ENCODE measurements at places on chromosomes 16 and 17. TPM values are rescaled to one million over a fixed set of nuclear protein-coding genes. Genes with fewer than 3 reads are reported as not detected.

SP2 gene
- 22.0 TPM for total RNA-seq

PRAC1 gene
- total RNA-seq, result 0.88 TPM

CCL7 gene
- not detected for total RNA-seq

KCNG4 gene
- total RNA-seq, result 0.12 TPM

PRR35 gene
- total RNA-seq, result 0.12 TPM

NTN3 gene
- 1.2 TPM for total RNA-seq

HSF4 gene
- total RNA-seq, result 11.1 TPM

ZPBP2 gene
- total RNA-seq, result not detected

DNA sequence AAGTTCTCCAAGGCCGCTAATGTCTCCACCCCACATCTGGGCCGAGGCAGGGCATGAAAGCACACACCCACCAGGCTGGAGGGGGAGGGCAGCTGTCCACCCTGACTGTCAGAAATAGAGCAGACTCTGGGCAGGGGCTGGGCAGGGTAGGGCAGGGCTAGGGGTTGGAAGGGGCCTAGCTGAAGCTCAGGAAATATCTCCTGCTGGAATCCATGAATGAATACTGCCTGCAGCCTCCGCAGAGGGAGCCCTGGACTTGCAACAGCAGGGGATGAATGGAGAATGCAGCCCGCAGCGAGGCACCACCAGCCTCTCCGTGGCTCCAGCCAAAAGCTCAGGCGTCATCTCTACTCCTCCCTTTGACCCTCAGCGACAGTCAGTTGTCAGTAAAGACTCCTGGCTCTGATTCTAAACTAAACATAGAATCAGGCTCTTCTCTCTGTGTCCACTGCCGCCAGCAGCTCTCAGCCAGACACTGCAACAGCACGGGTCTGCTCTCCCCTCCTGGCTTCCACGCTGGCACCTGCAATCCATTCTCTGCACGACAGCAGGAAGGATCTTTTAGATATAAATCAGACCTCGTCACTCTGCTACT, 23.9 kb upstream of the NGFR start:
- peak overlapping the region; percentile 67 for H3K4me3 ChIP-seq
- peaks cover 49% of the 10 kb centered on the region for H3K4me1 ChIP-seq

DNA sequence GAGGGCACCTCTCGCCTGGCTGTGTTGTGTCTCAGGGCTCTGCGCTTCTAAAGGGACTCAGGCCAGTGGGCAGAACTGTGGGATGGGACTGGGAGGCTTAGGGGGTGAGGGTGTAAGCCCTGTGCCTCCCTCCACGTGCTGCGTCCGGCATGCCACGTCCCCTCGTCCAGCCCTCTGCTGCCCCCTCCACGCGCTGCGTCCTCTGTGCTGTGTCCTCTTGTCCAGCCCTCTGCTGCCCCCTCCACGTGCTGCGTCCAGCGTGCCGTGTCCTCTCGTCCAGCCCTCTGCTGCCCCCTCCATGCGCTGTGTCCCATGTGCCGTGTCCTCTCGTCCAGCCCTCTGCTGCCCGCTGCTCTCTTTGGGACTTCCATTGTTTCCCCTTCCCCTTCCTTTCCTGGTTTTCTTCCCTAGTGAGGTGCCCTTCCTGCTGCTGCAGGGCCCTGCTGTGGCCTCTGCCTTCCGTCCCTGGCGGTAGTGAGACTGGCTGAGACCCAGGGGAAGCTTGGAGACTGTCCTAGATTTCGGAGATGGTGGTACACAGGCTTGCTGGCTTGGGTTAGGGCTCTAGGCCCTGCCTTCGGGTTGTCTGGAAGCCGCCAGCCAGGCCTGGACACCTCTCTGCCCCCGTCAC, 6.4 kb upstream of the ZNF750 start:
- H3K27me3 ChIP-seq, result no peaks in the 10 kb centered on the region
- H3K4me1 ChIP-seq, result peaks cover 27% of the 10 kb centered on the region
- no peak for DNase-seq
- no peak overlapping the region for H3K4me3 ChIP-seq
- H3K27ac ChIP-seq, result no peak overlapping the region

DNA sequence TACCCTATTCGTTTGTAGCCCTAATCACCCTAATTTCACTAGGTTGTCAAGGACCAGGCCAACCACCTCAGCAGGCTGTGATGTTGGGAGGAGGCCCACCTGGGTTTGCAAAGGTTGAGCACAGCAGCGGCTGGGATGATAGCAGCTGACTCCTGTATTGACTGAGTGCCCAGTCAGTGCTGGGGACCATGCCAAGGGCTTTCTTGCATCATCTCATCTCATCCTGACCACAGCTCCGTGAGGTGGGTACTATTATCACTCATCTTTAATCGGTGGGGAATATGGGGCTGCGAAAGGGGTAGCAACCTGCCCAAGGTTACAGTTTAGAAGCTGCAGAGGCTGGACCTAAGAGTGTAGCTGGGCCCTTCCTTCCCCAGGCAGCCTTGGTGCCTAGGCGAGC, 11.7 kb downstream of the ATPAF2 start:
- DNase-seq, result no peak
- H3K4me3 ChIP-seq, result no peak overlapping the region
- H3K27ac ChIP-seq, result no peak overlapping the region
- peaks cover 6% of the 10 kb centered on the region for H3K4me1 ChIP-seq
- H3K27me3 ChIP-seq, result no peaks in the 10 kb centered on the region

- H3K27me3 ChIP-seq, result no peaks in the 10 kb centered on the region
- H3K4me1 ChIP-seq, result peaks cover 9% of the 10 kb centered on the region
- DNase-seq, result no peak
Measured at GRCh38 chr17:3002538-3003295, 60.7 kb downstream of the OR1D5 start.

GRCh38 chr16:14236401-14236800, 165.3 kb downstream of the MRTFB start:
- H3K4me3 ChIP-seq, result no peak overlapping the region
- no peak overlapping the region for H3K27ac ChIP-seq
- H3K27me3 ChIP-seq, result no peaks in the 10 kb centered on the region
- peaks cover 14% of the 10 kb centered on the region for H3K36me3 ChIP-seq
- H3K4me1 ChIP-seq, result no peaks in the 10 kb centered on the region

DNA sequence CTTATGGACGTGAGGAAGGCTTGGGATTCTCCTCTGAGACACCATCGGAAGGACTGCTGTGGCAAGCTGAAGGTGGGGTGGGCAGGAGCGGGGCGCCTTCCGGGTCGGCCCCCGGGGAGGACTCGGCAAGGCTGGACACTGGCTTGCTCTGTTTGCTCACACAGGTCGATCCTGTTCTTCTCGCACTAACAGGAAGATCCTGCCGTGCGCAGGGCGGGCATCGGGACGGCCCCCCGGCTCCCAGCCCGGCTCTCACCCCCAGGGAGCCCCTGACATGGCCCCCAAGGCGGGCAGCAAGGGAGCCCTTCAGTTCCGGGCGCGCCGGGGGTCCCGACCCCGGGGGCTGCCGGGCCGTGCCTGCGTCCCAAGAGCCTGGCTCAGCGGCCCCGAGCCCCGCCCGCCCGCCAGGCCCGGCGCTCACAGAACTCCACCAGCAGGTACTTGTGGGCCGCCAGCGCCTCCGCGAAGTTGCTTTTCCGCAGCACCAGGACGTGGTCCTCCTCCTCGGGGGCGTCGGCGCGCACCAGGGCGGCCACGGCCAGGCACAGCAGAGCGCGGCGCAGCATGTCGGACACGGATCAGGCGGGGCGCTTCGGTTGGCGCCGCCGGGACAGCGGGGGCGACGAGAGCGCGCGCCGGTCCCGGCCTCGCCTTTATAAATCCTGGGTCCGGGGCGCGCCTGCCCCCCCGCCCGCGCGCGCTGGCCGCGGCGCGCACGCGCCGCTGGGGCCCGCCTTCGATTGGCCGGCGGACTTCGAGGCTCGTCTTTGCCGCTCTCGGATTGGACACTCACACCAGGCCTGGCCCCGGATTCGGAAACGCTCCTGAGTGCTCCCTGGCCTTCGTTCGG, at the start of gene P4HB:
Gene P4HB, minus strand, starts transcription at position 630 of the 850 bp plus-strand sequence. Its CDS starts 64 bp downstream, at position 566.
- peaks cover 3% of the 10 kb centered on the region for H3K27me3 ChIP-seq
- peak within 1 kb of the TSS; percentile 96 for H3K4me3 ChIP-seq
- H3K4me1 ChIP-seq, result peaks cover 14% of the 10 kb centered on the region

- no peaks in the 10 kb centered on the region for H3K27me3 ChIP-seq
- peak within 1 kb of the TSS; percentile 65 for H3K4me3 ChIP-seq
- H3K27ac ChIP-seq, result no peak within 1 kb of the TSS
- peaks cover 11% of the 10 kb centered on the region for H3K4me1 ChIP-seq
- no peaks in the 10 kb centered on the region for H3K36me3 ChIP-seq
Measured at GRCh38 chr16:2147981-2148671, at the start of gene RAB26. Gene RAB26 (plus strand): TSS chr16:2148625. CDS start chr16:2148784, 159 bp downstream.

DNA sequence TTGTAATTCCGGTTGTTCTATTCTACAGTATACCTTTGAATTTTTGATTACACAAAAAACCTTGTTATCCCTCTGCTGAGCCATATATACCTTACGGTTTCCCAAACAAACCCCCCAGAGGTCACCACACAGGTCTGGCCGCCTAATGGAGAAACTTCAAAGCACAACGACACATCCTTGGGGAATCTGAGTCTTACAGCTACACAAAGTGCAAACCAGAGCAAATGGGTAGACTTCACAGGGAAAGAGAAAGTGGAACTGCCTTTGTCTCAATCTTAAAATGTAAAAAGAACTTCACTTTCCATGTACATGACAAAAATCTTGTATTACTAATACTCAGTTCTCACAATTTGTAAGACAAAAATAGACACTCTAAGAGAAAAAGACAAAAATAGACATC, 2.7 kb downstream of the FBXO31 start:
- H3K27me3 ChIP-seq, result peaks cover 3% of the 10 kb centered on the region
- DNase-seq, result no peak
- H3K36me3 ChIP-seq, result no peaks in the 10 kb centered on the region
- peak overlapping the region; percentile 90 for H3K4me3 ChIP-seq
- peak overlapping the region; percentile 40 for H3K27ac ChIP-seq

- peaks cover 4% of the 10 kb centered on the region for H3K27me3 ChIP-seq
- peaks cover 35% of the 10 kb centered on the region for H3K4me1 ChIP-seq
- DNase-seq, result no peak
- H3K27ac ChIP-seq, result no peak overlapping the region
- H3K4me3 ChIP-seq, result no peak overlapping the region
- no peaks in the 10 kb centered on the region for H3K36me3 ChIP-seq
Measured at GRCh38 chr16:13435415-13435814, 484.5 kb upstream of the ERCC4 start.

- H3K4me1 ChIP-seq, result peaks cover 13% of the 10 kb centered on the region
- no peak for DNase-seq
- H3K27me3 ChIP-seq, result peaks cover 15% of the 10 kb centered on the region
- peak overlapping the region; percentile 93 for H3K27ac ChIP-seq
- H3K36me3 ChIP-seq, result no peaks in the 10 kb centered on the region
- H3K4me3 ChIP-seq, result peak overlapping the region; percentile 89
Measured at GRCh38 chr17:63445571-63445953, 544 bp downstream of the CYB561 start.

- no peaks in the 10 kb centered on the region for H3K4me1 ChIP-seq
- no peak overlapping the region for H3K4me3 ChIP-seq
- H3K27me3 ChIP-seq, result no peaks in the 10 kb centered on the region
- no peak for DNase-seq
- H3K27ac ChIP-seq, result no peak overlapping the region
Measured at GRCh38 chr17:67026341-67026740, 18.0 kb upstream of the CACNG1 start.

DNA sequence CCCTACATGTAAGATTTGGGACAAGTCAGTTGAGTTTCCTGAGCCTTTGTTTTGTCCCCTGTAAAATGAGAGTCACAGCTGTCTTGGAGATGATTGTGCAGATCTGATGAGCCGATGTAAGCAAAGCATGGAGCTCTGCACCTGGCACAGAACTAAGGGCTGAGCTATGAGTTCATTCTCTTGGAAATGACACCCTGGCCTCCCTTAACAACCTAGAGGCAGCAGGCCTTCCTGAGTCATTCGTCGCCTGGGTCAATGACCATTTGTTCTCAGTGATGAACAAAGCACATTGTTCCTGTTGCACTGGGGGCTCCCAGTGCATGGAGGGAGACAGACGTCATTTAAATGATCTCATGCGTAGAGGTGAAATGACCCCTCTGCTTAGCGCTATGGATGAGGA, 62.8 kb upstream of the GCSH start:
- H3K4me1 ChIP-seq, result no peaks in the 10 kb centered on the region
- no peak overlapping the region for H3K4me3 ChIP-seq
- H3K36me3 ChIP-seq, result no peaks in the 10 kb centered on the region
- no peak for DNase-seq
- no peaks in the 10 kb centered on the region for H3K27me3 ChIP-seq
- H3K27ac ChIP-seq, result no peak overlapping the region

- DNase-seq, result no peak
- H3K4me1 ChIP-seq, result peaks cover 25% of the 10 kb centered on the region
- peaks cover 27% of the 10 kb centered on the region for H3K27me3 ChIP-seq
Measured at GRCh38 chr17:7833795-7834541, at the start of gene KDM6B. Gene KDM6B (plus strand): TSS chr17:7834217. CDS start chr17:7845555, 11,338 bp downstream.

GRCh38 chr16:51542981-51543815, 392.1 kb upstream of the SALL1 start:
- no peak overlapping the region for H3K27ac ChIP-seq
- no peak for DNase-seq
- peaks cover 24% of the 10 kb centered on the region for H3K27me3 ChIP-seq
- peaks cover 39% of the 10 kb centered on the region for H3K4me1 ChIP-seq

- H3K4me1 ChIP-seq, result no peaks in the 10 kb centered on the region
- no peak for DNase-seq
- peaks cover 5% of the 10 kb centered on the region for H3K36me3 ChIP-seq
- H3K27ac ChIP-seq, result no peak overlapping the region
- H3K4me3 ChIP-seq, result no peak overlapping the region
Measured at GRCh38 chr17:39001703-39002637, 34.8 kb upstream of the FBXO47 start.

- DNase-seq, result no peak
- peak overlapping the region; percentile 15 for H3K4me3 ChIP-seq
- H3K36me3 ChIP-seq, result no peaks in the 10 kb centered on the region
- H3K4me1 ChIP-seq, result no peaks in the 10 kb centered on the region
- no peaks in the 10 kb centered on the region for H3K27me3 ChIP-seq
- no peak overlapping the region for H3K27ac ChIP-seq
Measured at GRCh38 chr17:34299956-34300577, 14.5 kb downstream of the CCL11 start.

DNA sequence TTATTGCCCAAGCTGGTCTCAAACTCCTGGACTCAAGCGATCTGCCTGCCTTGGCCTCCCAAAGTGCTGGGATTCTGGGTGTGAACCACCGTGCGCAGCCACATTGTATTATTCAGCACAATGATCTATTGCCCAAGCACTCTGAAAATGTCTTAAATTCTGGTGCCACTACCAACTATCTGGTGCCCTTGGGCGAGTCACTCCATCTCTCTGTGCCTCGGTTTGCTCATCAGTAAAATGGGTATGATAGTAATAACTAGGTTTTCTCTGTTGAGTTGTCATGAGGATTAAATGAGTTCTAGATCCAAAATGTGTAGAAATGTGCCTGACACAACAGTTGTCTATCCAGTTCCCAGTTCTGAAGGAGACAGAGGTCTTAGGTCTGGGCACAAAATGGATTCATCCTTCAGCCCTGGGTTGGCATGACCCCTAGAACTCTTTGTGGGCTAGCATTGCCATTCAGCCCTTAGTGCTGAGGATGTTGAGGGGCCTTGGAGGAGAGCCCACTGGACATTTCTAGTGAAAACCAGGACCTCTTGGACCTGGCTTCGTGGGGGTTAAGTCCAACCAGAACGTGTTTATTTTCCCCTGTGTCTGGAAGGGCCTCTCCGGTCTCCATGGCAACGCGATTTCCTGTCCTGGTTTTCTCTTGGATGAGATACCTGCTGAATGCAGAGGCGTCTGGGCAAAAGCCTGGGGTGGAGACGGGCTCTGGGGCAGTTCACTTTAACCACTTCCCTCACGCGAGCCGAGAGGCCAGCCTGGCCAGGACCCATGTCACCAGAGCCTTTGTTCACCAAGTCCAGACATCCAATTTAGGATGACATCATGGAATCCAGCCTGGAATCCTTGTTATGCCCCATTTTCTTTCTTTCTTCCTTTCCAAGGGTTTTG, 43.7 kb upstream of the TNRC6A start:
- H3K27ac ChIP-seq, result peak overlapping the region; percentile 82
- DNase-seq, result peak; percentile 71
- H3K36me3 ChIP-seq, result no peaks in the 10 kb centered on the region
- peak overlapping the region; percentile 78 for H3K4me3 ChIP-seq
- H3K4me1 ChIP-seq, result peaks cover 24% of the 10 kb centered on the region

All from type B pancreatic cell (in vitro differentiated cells).